Osteocyte (in vitro differentiated cells): ENCODE measurements at places on chromosomes 12 and 14. TPM values are rescaled to one million over a fixed set of nuclear protein-coding genes. Genes with fewer than 3 reads are reported as not detected.
A peak's percentile ranks its signal among the peaks of the same experiment; 100 is the strongest.

- H3K4me1 ChIP-seq, result no peaks in the 10 kb centered on the region
- peaks cover 55% of the 10 kb centered on the region for H3K27me3 ChIP-seq
- no peak overlapping the region for H3K4me3 ChIP-seq
- no peak for DNase-seq
- no peak overlapping the region for H3K27ac ChIP-seq
Observed at GRCh38 chr14:62181591-62181990, 419.4 kb downstream of the SNAPC1 start.

DNA sequence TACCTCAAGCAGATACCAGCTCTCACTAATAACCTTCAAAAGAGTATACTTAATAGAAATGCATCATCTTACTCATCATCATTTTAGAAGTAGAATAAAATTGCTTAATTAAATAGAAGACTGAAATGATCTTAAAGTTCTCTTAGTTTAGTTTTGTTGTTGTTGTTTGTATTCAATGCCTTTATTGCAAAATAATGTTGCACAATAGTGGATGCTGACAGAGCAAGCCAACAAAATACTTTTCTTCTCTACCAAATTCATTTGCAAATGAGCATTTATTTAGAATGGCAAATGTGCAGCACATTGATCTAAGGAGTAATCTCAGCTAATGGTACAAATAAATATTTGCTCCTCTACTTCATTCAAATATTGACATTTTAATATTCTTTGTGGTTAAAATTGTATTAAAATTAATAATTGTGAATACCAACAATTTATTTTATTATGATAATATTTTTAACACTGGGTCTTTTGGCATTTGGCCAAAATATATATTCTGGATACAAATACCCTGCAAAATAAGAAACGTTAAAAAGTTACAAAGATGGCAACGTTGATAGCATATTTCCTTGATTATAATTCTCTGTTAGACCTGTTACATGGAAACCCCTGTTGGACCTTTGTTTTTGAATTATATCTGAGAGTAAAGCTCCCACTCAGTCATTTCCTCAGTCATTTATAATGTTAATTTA lies 496.1 kb downstream of the RERGL start:
- no peaks in the 10 kb centered on the region for H3K4me1 ChIP-seq
- no peak overlapping the region for H3K4me3 ChIP-seq
- no peaks in the 10 kb centered on the region for H3K36me3 ChIP-seq

DNA sequence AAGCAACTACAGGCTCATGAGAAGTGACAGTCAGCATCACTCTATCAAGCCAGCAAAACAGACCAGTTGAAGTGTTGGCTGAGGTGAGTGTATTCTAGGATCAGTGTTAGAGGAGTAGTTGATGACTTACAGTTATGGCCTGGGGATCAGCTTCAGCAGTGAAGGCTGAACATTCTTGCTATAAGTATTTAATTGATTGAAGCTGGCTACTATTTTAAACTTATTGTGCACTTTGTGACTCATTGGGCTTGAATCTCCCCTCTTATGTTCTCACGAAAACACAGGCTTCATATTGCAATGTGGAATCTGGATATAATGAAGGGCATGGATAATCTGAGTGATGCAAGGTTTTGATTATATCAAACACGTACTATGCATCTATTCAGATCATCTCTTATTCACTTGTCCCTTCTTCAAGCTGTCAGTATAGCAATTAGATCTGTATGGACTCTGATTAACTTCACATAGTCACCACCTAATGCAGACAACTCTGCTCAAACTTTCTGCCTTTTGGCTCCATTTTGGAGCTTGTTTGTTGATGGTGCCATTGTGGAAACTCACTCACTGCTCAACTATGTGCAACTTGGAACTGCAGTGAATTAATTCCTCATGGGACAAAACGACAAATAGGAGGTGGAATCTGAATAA lies 309.2 kb downstream of the SLC16A7 start:
- H3K4me3 ChIP-seq, result no peak overlapping the region
- peak overlapping the region; percentile 24 for H3K27ac ChIP-seq
- H3K4me1 ChIP-seq, result peaks cover 19% of the 10 kb centered on the region

Gene NKX2-8
- not detected in 2 replicates for total RNA-seq

Gene PNP
- total RNA-seq, result 16.0 and 17.0 TPM in 2 replicates

DNA sequence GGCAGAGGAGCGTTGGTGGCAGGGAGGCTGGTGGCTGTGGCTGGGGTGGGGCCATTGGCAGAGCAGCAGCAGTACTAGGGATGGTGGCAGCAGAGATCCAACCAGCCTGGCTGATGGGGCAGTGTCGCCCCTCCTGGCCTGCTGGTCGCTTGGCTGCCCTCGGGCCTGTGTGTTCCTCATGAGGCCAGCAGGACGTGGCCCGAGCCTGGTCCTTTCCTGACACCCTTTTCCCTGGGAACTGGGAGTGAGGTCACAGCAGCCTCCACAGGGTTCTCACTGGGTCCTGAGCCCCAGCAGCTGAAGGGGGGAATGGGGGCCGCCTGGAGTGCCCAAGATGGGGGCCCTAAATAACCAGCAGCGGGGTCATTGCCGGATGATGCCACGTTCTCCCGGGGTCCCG lies 46.1 kb downstream of the KIF26A start:
- no peaks in the 10 kb centered on the region for H3K36me3 ChIP-seq
- no peak overlapping the region for H3K4me3 ChIP-seq
- peaks cover 15% of the 10 kb centered on the region for H3K4me1 ChIP-seq
- DNase-seq, result no peak

- DNase-seq, result no peak
- no peaks in the 10 kb centered on the region for H3K27me3 ChIP-seq
- no peak overlapping the region for H3K4me3 ChIP-seq
- peak overlapping the region; percentile 61 for H3K27ac ChIP-seq
Observed at GRCh38 chr12:120713861-120714482, 3.7 kb downstream of the UNC119B start.

DNA sequence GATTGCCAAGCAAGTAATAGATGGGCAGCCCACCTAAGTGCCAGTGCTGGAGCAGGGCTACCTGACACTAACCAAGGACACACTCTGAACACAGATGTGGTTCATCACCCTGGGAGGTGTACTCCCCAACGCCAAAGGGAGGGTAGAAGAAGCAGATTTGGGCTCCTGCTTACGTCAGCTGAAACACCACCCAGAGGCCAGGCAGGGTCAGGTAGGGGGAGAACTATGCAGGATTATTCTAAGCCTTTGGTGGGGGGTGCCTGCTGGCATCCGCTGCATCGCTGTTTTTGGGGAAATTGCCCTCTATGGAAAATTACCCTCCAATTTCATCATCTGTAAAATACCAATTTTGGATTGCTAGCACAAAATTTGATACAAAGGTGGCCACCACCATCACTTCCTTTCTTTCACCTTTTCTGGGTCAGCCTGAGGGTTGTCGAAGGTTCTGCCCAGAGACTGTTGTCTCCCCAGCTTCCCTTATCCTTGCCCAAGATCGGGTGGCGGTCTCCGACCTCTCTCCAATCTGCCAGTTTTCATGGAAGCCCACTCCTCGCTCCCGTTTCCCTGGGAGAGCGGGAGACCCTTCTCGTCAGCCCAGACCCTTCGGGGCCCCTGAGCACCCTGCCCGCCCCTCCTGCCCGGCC lies 535 bp downstream of the BIN2 start:
- DNase-seq, result no peak
- no peak overlapping the region for H3K4me3 ChIP-seq
- no peak overlapping the region for H3K27ac ChIP-seq
- H3K4me1 ChIP-seq, result peaks cover 16% of the 10 kb centered on the region

DNA sequence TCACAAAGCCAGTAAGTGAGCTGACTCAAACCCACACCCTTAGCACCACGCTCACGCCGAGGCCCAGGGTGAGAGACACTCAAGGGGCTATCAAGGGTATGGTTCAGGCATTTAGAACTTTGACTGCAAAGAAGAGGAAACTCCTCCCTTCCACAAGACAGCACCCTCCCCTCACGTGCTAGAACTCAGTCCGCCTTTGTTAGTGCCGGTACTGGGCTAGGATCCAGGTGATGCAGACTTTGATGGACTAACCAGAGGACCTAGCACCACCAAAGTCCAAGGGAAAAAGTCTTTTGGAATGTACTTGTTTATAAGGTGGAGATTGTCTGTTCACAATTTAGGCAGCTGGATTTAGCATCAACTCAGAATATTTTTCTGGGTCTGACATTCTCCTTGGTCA lies 33.7 kb downstream of the VWF start:
- no peaks in the 10 kb centered on the region for H3K27me3 ChIP-seq
- peak overlapping the region; percentile 40 for H3K4me3 ChIP-seq
- no peak for DNase-seq
- H3K27ac ChIP-seq, result no peak overlapping the region

DNA sequence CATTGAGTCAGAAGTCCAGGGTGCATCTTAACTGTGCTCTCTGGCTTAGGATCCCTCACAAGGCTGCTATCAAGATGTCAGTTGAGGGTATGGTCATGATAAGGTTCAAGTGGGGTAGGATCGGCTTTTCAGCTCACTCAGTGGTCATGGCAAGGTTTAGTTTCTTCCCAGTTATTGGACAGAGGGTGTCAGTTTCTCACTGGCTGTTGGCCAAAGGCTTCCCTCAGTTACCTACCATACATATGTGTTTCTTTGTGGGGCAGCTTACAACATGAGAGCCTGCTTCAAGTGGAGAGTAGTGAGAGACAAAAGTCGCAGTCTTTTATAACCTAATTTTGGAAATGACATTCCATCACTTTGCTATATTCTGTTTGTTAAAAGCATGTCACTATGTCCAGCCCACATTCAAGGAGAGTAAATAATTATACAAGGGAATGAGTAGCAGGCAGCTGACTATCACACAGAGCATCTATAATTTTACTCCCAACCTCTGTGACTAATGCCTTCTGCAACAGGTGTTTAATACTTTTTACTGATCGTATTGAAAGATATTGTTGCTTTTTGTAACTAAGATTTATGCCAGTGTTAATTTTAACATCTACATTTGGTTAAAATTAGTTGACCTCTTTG lies 572.8 kb upstream of the FBXO33 start:
- H3K27me3 ChIP-seq, result no peaks in the 10 kb centered on the region
- H3K36me3 ChIP-seq, result no peaks in the 10 kb centered on the region
- H3K27ac ChIP-seq, result no peak overlapping the region
- no peak overlapping the region for H3K4me3 ChIP-seq
- DNase-seq, result no peak

GRCh38 chr12:113857371-113857770 lies 108.8 kb downstream of the RBM19 start:
- H3K27me3 ChIP-seq, result no peaks in the 10 kb centered on the region
- H3K36me3 ChIP-seq, result peaks cover 19% of the 10 kb centered on the region
- H3K27ac ChIP-seq, result no peak overlapping the region
- DNase-seq, result no peak
- peaks cover 2% of the 10 kb centered on the region for H3K4me1 ChIP-seq

Gene PRIMA1
- total RNA-seq, result not detected in 2 replicates

Gene SMCO3
- total RNA-seq, result not detected in 2 replicates

GRCh38 chr14:58353516-58354299 lies 42.0 kb upstream of the TOMM20L start:
- H3K4me3 ChIP-seq, result peak overlapping the region; percentile 10
- no peaks in the 10 kb centered on the region for H3K27me3 ChIP-seq
- peak overlapping the region; percentile 42 for H3K27ac ChIP-seq
- H3K36me3 ChIP-seq, result peaks cover 37% of the 10 kb centered on the region
- DNase-seq, result no peak

DNA sequence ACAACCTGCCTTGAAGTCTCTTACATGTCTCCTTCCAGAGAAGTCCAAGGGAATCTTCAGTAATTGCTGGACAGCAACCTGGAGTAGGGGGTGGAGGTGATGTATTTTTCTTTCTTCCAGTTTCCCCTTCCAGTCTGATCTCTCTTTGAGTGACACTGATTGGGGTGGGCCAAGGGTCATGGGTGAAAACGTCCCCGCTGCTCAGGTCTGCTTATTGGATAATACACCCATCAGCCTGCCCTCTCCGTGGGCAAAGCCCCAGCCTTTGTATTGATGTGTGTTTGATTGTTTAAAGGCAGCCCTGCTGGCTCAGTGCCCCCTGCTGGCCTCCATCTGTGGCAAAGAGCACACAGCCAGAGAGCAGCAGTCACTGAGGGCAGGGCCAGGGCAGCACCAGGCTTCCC lies 35.7 kb upstream of the ATP2A2 start:
- no peak overlapping the region for H3K27ac ChIP-seq
- H3K36me3 ChIP-seq, result peaks cover 8% of the 10 kb centered on the region
- no peaks in the 10 kb centered on the region for H3K27me3 ChIP-seq
- peaks cover 39% of the 10 kb centered on the region for H3K4me1 ChIP-seq

DNA sequence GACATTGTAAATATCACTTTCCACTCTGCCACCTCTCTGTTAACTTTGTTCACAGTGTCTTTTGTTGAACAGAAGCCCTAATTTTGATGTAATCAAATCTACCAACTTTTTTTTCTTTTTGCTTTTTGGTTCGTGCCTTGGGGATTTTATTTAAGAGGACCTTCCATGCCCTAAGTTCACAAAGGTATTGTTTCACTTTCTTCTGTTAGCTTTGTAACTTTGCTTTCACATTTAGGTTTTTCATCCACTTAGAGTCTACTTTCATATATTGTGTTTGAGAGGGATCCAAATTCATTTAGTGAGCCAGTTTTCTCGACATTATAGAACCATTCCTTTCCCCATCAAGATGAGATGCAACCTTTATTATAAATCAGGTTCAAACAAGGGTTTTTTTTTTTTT lies 275.7 kb upstream of the CRY1 start:
- peaks cover 11% of the 10 kb centered on the region for H3K27me3 ChIP-seq
- no peak for DNase-seq
- H3K4me1 ChIP-seq, result no peaks in the 10 kb centered on the region
- H3K27ac ChIP-seq, result no peak overlapping the region
- no peak overlapping the region for H3K4me3 ChIP-seq

Gene PTPRB
- total RNA-seq, result 0.05 and 0.10 TPM in 2 replicates

Gene TMTC1
- total RNA-seq, result 35.3 and 37.5 TPM in 2 replicates

- H3K36me3 ChIP-seq, result peaks cover 24% of the 10 kb centered on the region
- H3K27ac ChIP-seq, result no peak overlapping the region
- peaks cover 23% of the 10 kb centered on the region for H3K4me1 ChIP-seq
- no peak for DNase-seq
- H3K27me3 ChIP-seq, result no peaks in the 10 kb centered on the region
Observed at GRCh38 chr12:42323856-42324255, 2.0 kb downstream of the ZCRB1 start.

DNA sequence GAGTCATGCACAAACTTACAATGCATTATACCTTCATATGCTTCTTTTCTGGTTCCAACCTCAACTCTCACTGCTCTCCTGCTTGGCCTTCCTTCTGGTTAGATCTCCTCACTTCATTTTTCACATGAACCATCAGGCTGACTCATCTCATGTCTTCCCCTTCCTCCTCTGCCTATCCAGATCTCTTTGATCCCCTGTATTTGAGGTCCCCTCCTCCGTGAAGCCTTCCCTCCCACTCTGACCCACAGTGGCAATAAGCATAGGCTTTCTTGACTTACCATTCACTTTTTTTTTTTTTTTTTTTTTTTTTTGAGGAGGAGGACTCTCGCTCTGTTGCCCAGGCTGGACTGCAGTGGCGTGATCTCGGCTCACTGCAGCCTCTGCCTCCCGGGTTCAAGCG lies 14.7 kb upstream of the ASIC1 start:
- no peak for DNase-seq
- H3K27me3 ChIP-seq, result peaks cover 10% of the 10 kb centered on the region
- no peaks in the 10 kb centered on the region for H3K4me1 ChIP-seq
- H3K36me3 ChIP-seq, result no peaks in the 10 kb centered on the region

- no peak for DNase-seq
- peak overlapping the region; percentile 93 for H3K27ac ChIP-seq
- peaks cover 7% of the 10 kb centered on the region for H3K36me3 ChIP-seq
- peak overlapping the region; percentile 93 for H3K4me3 ChIP-seq
Observed at GRCh38 chr12:79688376-79689060, 2.2 kb downstream of the PAWR start.

Gene PLA2G1B
- 0.67 and 1.2 TPM in 2 replicates for total RNA-seq

Gene AQP2
- total RNA-seq, result not detected in 2 replicates

Gene RNASE2
- not detected in 2 replicates for total RNA-seq
